ENCODE measurements at places on chromosomes 4 and X.

- DNase-seq, result no peak
Measured at GRCh38 chr4:114782415-114783214, 184.0 kb downstream of the UGT8 start.

- no peak for DNase-seq
Measured at GRCh38 chrX:28177202-28177601, 196.0 kb upstream of the DCAF8L1 start.

DNA sequence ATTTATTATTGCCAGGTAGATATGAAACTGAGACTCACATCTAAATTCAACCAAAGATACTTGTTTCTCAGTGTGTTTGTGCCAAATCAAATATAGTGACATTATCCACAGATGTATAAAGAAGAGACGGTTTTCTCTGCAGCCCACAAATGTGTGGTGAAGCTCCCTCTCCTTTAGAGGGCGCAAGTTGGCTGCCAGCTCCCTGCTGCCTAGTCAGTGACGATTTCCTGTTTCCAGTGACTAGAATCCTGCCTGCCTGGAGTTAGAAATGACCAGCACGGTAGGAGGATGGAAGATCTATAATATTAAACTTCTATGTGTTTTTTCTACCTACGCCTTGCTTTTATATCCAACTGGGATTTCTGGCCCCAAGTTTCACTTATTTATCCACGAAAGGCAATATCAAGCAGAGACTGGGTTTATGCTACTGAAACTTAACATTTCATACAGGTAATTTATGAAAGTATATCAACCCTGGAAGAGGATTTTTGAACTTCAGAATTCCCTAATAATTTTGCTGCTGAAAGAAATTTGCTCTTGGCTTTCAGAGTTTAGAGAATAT, 1793.7 kb upstream of the TENM3 start:
- no peak for DNase-seq

GRCh38 chr4:42560467-42560861, 96.4 kb downstream of the ATP8A1 start:
- DNase-seq, result no peak

DNA sequence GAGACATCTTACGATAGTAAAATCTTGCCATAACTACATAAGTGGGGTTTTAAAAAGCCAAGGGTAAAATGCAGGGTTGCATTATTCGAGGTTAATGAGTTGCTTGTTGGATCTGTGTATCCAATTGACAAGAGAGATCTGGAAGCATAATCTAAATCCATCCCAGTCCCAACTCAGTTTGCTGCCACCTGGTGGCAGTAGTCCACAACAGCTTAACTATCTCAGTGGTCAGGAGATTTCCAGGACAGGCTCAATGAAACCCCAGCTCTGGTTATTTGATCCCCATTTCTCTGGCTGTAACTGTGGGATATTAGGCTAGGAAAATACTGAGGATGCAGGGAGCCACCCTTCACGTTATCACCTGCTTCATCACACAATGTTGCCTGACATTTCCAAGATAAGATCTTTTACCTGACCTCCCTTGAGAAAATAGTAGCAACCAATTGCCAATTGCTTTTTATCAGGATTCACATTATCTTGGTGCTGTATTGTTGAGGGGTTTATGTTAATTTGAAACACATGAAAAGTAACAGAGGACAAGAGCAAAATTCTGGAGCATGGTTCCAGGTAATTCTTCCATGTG, 88.2 kb upstream of the TNIP3 start:
- DNase-seq, result peak; percentile 58

GRCh38 chr4:133596459-133596858, 447.4 kb downstream of the PCDH10 start:
- no peak for DNase-seq

- no peak for DNase-seq
Measured at GRCh38 chrX:721354-721753, 90.8 kb downstream of the SHOX start.

GRCh38 chr4:72970756-72971155, 98.8 kb downstream of the COX18 start:
- no peak for DNase-seq

GRCh38 chr4:151025759-151026158, 10.7 kb upstream of the LRBA start:
- no peak for DNase-seq

DNA sequence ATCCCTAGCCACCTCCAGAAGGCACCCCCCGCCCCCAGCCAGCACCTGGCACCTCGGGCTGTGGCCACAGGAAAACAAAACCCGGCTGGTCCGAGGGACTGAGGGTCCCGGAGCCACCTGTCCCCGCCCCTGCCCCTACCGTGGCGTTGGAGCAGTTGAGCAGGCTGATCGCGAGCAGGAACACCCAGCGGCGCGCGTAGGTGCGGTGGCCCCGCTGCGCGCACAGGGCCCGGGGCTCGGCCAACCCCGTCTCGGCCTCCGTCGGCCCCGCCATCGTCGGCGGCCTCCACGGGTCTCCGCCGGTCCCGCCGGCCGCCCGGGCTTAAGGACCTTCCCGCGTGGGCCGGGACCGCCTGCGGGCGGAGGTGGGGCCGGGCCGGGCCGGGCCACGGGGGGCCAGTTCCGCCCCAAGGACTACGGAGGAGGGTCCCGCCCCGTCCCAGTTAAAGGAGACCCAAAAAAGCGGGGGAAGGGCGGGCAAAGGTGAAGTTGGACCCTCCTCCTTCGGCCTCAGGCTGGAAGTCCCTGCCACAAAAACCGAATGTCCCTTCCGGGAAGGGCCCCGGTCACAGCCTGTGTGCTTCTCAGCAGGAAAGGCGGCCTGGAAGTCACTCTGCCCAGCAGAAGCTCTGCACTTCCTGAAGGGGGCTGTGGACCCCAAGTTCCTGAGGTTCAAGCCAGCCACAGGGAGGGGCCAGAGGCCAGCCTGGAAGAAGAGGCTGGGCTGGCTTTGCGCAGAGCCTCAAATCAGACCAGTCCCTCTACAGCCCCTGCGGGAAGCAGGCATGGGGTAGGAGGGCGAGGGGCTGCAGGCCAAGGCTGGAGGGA, at the start of gene SLC49A3:
Gene SLC49A3 (minus strand): TSS at position 298 of the 828 bp plus-strand sequence. CDS start 24 bp downstream, at position 274.
- no peak for DNase-seq

- DNase-seq, result no peak
Measured at GRCh38 chrX:56994375-56995270, 718 bp downstream of the SPIN3 start.

- DNase-seq, result no peak
Measured at GRCh38 chrX:28610746-28611145, 23.5 kb downstream of the IL1RAPL1 start.

- no peak for DNase-seq
Measured at GRCh38 chr4:67871867-67872266, 11.9 kb downstream of the TMPRSS11D start.

DNA sequence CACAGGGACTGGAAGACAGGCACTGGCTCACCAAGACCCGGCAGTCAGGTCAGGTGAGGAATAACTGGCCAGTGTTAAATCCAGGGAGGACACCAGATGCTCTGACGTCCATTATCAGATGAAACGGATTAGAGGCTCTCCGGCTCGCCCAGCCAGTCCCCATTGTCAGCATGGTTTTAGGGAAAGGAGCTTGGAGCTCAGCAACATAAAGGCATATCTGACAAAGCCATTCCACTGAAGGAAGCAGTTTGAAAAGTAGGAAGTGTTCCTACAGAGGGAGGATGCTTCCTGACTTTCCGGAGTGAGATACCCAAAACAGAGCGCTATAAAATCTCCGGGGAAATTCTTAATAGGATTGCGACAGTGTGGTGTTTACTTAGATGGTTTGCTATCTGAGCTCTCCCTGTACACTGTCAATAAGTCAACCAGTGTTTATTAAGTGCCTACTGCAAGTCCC, 14.8 kb downstream of the NDNF start:
- DNase-seq, result no peak

GRCh38 chr4:108959491-108959890, 196.6 kb upstream of the ETNPPL start:
- DNase-seq, result no peak

GRCh38 chr4:182896421-182896820, 20.8 kb downstream of the DCTD start:
- DNase-seq, result no peak

DNA sequence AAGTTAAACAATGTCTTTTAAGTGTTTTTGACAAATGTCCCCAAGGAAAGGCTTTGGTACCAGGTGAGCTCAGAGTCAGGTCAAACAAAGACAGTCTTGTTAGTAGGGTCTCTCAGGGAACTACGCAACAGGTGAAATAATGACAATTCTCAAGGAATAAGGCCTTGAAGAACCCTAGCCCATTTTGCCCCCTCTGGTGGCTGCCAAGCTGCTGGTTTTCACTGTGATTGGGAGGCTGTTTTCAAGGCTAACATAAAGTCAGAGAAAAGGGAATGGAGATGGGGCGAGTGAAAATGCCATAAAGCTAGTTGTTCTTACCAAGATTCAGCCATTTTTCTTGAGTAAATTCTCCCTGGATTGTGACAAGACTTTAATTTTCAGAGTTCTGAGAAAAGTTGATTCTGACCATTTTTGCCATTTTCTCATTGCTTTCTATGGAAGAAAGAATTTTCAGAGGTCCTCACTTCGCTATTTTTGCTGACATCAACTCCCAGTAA, 58.7 kb downstream of the RWDD4 start:
- peak; percentile 3 for DNase-seq

DNA sequence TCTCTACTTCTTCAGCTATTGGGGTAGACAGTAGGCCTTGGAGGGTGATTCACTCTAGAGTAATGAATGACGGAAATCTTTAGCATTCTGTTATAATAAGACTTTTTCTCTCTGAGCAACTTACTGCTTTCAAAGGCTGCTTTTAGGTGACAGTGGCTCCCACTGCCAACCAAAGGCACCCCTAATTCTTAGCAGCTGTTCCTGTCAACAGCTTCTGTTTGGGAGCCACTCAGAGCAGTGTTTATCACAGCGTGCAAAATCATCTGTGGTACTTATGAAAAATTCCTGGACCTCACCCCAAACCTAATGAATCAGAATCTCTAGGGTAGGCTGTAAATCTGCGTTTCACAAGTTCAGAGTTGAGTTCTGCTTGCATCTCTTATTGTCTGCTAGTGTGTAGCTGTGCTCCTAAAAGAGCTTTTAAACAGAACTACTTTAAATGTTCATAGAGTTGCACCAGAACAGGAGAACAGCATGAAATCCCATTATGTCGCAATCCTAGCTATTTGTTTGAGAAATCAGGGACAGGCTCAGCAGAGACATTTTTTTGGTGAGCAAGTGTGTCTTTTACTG, 52.8 kb upstream of the POU4F2 start:
- DNase-seq, result no peak

GRCh38 chrX:111687305-111687704, 6.3 kb downstream of the ALG13 start:
- DNase-seq, result no peak

DNA sequence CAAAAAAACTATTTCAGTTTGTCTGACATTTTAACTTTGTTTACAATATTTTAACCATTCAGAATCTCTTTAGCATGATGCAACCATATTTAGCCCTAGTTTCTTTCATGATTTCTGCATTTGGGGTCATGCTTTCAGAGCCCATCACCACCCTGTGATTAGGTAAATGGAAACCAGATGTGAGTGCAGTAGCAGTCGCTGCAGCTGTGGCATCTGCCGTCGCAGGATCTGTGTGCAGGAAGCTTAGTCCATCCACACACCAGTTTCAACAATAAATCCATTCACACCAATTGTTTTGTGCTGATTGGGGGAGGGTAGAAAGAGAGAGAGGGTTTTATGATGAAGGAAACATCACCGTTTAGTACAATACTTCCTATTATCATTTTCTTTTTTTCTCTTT, 130.5 kb downstream of the CPEB2 start:
- no peak for DNase-seq

- no peak for DNase-seq
Measured at GRCh38 chrX:4588893-4589292, 875.4 kb upstream of the PRKX start.

DNA sequence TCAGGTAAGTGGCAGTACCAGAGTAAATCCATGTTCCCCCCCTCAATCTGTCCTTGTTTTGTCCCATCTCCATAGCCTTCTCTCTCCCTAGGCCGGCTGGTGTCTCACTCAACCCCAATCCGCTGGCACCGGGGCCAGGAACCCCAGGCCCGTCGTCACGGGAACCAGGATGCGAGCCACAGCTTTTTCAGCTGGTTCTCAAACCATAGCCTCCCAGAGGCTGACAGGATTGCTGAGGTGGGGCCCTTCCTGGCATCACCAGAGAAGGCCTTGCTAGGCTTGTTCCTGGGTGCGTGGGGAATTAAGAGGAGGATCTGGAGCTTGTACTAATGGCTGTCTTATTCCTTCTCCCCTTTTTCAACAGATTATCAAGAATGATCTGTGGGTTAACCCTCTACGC, 2.7 kb downstream of the TSPYL2 start:
- DNase-seq, result no peak

DNA sequence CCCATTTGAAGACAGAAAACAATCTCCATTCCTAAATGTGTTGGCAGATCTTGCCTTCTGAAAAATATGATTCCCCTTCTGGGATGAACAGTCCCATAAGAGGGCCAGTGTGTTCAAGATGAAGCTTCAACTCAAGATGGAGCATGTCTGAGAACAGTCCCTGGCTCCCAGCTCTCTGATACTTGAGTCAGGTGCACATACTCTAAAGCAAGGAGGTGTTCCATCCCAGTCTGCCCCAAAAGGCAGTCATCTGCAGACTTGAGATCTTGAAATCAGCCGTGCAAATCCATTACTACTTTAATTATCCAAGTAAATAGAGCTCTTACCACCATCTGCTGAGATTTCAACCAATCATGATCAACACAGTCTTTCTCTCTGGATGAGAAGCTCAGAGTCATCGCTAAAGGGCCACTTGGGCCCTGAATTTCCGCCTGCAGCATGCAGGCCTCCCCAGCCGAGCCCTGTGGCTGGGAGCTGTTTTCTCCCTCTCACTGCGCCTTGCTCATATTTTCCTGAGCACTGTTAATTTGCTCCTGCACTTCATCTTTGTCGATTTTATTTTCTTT, 22.2 kb downstream of the CCDC149 start:
- DNase-seq, result no peak

DNA sequence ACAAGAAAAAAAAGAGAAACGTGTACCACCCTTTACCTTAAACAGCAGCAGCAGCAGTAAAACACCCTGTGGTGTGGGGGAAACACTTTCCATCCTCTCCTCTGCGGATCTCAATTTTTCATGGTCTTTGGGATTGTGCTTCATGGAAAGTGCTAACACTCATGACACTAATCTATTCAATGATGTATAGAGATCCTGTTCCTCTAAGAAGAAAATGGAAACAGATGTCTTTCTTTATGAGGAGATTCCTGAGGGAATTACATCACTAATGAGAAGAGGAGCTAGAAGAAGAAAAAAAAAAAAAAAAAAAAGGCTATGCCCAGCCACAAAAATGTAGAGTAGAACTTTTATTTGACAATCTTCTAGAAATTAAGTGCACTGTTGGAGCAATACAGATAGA, 62.9 kb upstream of the NDST3 start:
- DNase-seq, result no peak

- DNase-seq, result peak; percentile 56
Measured at GRCh38 chr4:23945451-23946017, 55.7 kb upstream of the PPARGC1A start.

All from CD4-positive, alpha-beta T cell treated with Interleukin-4 for 1 hour (primary cell).